GM23248 (cell line): ENCODE measurements at places on chromosomes 2 and 18.
A peak's percentile ranks its signal among the peaks of the same experiment; 100 is the strongest.

DNA sequence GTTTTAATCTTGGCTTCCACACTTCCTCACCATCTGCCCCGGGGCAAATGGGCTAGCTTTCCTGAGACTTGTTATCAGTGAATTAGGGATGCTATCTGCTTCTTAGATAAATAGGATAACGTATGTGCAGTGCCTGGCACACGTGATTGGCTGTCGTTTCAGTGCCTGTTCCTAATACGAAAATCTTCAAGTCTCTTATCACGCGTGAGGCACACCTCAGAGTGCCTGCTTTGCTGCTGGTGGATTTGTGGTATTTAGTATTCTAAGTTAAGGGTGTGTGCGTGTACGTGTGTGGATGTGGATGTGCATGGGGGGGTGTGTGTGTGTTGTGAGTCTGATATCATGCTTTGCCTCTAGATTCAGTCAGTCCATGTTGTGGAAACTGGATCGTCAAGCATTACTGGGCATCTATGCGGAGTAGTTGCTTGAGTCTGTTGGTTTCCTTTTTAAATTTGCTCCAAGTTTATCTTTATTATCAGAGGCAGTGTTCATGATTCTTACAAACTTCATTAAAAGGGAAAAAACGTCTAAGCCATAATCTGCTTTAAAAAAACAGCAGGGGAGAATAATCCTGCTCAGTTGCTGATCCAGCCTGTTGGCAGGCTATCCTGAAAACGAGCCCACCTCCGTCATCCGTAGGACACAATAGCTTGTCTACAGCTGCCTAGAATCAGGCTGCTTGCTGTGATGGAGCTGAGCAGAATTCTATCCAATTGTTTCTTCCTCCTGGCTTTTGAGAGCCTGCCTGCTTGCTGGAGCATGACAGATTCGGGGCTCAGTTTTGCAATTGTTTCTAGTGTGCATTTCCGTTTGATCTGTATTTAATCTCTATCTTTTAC is 6.6 kb downstream of the SH3RF3 start:
- DNase-seq: no peak

DNA sequence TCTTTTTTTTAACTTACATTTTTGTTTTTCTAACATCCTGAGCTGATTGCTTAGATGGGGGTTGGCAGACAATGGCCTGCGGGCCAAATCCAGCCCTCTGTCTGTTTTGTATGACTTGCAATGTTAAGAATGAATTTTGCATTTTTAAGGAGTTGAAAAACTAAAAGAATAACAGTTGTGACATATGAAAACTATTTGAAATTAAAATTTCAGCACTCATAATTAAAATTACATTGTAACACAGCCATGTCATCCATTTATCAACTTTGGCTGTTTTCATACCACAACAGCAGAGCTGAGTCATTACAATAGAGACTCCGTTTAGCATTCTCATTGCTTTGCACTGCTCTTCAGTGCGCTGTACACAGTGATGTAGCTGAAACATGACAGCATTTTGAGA is 94.1 kb upstream of the MC4R start:
- DNase-seq: peak; percentile 90

DNA sequence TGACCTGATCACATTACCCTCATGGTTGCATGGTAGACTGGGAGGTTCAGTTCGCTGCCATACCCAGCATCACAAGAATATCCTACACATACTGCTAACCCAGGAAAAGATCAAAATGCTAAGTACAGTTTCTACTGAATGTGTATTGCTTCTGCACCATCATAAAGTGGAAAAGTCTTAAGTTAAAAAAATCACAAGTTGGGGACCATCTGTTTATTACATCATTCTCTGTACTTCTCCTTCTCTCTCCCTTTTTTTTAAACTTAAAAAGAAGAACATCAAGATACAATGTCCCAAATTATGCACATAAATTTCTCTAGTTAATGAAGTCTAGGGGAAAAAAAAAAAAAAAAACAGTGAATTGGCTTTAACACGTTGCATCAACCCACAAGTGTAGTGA is 43.3 kb downstream of the NBAS start:
- no peak for DNase-seq

DNA sequence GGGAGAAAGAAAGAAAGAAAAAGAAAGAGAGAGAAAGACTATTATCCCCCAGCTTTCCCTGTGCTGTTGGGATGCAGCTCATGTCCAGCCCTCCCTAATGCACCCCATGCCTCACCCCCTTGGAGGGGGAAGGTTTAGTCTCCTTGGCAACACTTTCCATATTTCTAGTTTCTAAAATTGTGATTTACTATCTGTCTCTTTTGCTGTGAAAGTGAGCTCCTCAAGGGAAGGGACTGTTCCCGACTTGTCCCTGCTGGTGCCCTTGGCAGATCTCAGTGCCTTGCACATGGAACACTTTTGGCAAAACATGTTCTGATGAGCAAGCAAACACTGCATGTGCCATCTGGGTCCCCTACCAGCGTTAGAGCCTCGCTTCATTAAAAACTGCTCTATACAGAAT is 11.7 kb upstream of the NAPG start:
- no peak for DNase-seq

- no peak for DNase-seq
Measured at GRCh38 chr18:69934601-69935265, 12.9 kb downstream of the CD226 start.

- no peak for DNase-seq
Measured at GRCh38 chr2:216700088-216700567, 4.8 kb upstream of the IGFBP5 start.

GRCh38 chr18:44759925-44760342 is 79.2 kb downstream of the SETBP1 start:
- no peak for DNase-seq

DNA sequence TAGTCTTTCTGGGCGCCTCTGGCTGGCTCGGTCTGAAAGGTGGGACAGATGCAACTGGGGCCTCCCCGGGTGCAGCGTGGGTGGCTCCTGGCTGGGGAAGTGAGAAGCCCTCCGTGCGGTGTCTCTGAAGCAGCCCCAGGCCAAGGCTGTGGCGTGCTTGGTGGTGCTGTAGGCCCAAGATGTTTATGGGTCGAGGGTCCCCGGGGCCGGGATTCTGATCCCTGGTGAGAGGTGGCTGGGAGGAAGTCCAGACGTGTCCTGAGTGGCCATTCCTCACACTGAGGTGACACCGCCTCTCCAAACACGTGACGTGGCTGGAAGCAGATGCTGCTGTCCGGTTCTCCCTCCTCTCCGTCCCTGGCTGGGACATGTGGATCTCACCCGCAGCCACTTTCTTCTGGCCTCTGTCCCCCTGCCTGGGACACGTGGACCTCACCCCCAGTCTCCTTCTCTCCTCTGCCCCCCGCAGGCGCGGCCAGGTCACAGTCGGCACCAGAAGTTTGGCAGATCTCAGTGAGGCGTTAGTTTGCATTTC is 12.6 kb downstream of the RTP5 start:
- peak; percentile 51 for DNase-seq

GRCh38 chr2:170202437-170202836 is 24.5 kb downstream of the MYO3B start:
- DNase-seq: no peak

GRCh38 chr2:105798595-105798994 is 53.9 kb downstream of the NCK2 start:
- no peak for DNase-seq

GRCh38 chr18:47413327-47413726 is 161.9 kb upstream of the SKOR2 start:
- DNase-seq: no peak

GRCh38 chr18:32909798-32910561 is 137.2 kb upstream of the KLHL14 start:
- no peak for DNase-seq

DNA sequence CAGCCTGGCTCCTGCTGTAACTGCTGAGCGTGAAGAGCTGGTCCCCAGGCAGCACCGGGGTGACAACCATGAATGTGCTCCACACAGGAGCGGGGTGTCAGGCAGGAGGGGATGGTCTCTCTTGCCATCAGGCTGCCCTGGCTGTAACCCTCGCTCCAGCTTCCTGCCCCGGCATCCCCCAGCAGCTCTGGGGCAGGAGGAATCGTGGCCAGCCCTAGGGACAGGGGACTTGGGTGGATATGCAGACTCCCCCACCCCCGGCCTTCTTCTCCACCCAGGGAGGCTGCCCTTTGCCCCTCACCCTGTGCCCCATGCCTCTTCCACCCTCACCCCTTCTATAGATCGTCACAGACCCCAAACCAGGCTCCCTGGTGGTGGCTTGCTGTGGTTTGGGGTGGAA is 69.4 kb upstream of the SMAD7 start:
- no peak for DNase-seq

- DNase-seq: no peak
Measured at GRCh38 chr2:14423145-14423906, 209.2 kb upstream of the LRATD1 start.

GRCh38 chr18:25435149-25435782 is 83.3 kb upstream of the ZNF521 start:
- no peak for DNase-seq

GRCh38 chr18:8910186-8910822 is 192.2 kb upstream of the NDUFV2 start:
- no peak for DNase-seq

GRCh38 chr18:67511840-67512239 is 4.7 kb downstream of the DSEL start:
- no peak for DNase-seq

DNA sequence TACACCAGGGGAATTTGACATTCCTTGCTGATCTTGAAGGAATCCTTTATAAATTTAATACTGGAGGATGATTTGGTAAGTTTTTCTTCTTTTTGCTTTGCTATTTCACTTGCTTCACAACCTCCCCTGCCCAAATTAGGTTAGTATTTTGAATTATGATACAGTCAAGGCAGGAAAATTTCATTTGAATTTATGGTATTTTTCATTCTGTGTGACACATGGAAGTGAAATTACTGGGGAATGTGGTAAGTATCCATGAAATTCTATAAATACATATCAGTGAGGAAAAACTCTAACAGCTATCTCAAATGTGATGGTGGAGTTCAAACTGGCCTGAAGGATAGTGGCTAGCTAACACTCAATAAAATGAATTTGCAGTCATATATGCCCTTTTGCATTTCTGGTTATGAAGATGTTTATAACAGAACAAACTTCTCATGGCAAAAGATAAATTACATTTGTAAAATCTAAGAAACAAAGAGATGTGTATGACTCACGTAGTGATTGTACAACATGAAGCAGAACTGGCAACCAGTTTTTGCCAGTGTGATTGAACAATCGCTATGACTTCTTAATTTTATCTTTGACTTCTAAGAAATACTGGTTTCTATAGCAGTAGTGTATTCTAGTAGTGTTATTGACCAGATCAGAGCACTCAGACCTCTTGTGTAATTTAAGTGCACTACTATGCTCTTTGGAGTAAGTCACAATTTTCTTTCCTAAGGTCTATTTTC is 152.6 kb downstream of the IKZF2 start:
- DNase-seq: peak; percentile 61

- peak; percentile 89 for DNase-seq
Measured at GRCh38 chr2:120820953-120821279, 85.2 kb downstream of the GLI2 start.

DNA sequence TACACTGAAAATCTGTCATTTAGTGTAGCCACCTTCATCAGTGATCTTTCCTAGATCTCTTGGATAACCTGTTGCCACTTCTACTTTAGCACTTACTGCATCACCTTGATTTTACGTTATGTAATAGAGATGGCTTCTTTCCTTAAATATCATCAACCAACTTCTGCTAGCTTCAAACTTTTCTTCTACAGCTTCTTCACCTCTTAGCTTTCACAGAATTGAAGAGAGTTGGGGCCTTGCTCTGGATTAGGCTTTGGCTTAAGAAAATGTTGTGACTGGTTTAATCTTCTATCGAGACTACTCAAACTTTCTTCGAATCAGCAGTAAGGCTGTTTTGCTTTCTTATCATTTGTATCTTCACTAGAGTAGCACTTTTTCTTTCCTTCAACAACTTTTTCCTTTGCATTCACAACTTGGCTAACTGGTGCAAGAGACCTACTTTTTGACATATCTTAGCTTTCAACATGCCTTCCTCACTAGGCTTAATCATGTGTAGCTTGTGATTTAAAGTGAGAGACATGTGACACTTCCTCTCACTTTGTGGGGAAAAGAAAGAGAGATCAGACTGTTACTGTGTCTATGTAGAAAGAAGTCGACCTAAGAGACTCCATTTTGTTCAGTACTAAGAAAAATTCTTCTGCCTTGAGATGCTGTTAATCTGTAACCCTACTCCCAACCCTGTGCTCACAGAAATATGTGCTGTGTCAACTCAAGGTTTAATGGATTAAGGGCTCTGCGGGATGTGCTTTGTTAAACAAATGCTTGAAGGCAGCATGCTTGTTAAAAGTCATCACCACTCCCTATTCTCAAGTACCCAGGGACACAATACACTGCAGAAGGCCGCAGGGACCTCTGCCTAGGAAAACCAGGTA is 99.6 kb downstream of the ATL2 start:
- no peak for DNase-seq

GRCh38 chr2:183543731-183544130 is 419.5 kb downstream of the NUP35 start:
- no peak for DNase-seq

GRCh38 chr2:201362396-201362795 is 5.3 kb upstream of the FLACC1 start:
- peak; percentile 33 for DNase-seq

DNA sequence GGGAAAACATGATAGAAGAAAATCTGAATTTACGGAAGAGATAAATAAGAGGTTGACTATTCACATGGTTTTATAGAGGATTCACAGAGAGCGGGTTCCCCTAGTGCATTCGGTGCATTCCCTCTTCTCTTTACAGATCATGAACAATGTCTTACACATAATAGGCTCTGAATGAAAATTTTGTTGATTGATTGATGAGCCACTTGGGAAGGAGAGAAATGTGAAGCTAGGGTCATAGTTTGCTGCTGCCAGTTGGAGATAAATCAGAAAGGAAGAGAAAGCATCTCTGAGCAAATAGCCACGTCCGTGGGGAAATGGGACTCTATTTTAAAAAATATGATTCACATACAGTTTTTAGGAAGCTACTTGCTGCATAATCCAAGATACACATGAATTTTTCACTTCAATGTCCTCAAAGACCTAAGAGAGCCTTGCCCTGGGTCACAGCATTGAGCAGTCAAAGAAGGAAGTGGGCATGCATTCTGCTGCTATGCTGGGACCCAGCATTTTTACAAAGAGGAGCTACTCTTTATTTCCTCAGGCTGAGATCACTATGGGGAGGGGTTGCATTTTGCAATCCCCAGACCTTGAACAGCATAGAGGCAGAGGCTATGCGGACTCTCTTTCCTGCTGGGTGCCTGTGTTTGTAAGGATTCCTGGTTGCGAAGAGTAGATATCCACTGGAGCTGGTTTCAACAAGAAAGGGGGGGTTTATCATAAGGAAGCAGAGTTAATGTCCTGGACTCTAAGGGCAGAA is 395.3 kb downstream of the TSN start:
- DNase-seq: no peak

GRCh38 chr2:42792583-42793333 is at the start of gene HAAO:
HAAO (minus strand) TSS chr2:42792583; CDS start chr2:42792536, 47 bp downstream.
- peak; percentile 35 for DNase-seq
